ENCODE measurements at places on chromosomes 2 and 18. TPM values are rescaled to one million over a fixed set of nuclear protein-coding genes. Genes with fewer than 3 reads are reported as not detected.

Gene LRATD1
- 0.26 TPM for total RNA-seq

Gene STARD6
- total RNA-seq, result 0.53 TPM

Gene CYS1
- total RNA-seq, result 2.0 TPM

Gene CREG2
- total RNA-seq, result 0.37 TPM

Gene GYPC
- total RNA-seq, result 83.0 TPM

Gene PCARE
- total RNA-seq, result not detected

Gene MAPRE3
- 5.7 TPM for total RNA-seq

Gene TBC1D8
- 35.3 TPM for total RNA-seq

Gene SCN3A
- 0.13 TPM for total RNA-seq

Gene RAB6C
- total RNA-seq, result under 0.01 TPM

Gene TNFAIP6
- total RNA-seq, result 25.2 TPM

Gene COL3A1
- total RNA-seq, result 1,561 TPM

Gene TMEM200C
- 0.06 TPM for total RNA-seq

Gene GKN2
- total RNA-seq, result not detected

Gene DSEL
- total RNA-seq, result 52.3 TPM

Gene CRYGD
- total RNA-seq, result not detected

Gene ITGA6
- total RNA-seq, result 5.7 TPM

Gene EMX1
- total RNA-seq, result not detected

Gene CAPG
- total RNA-seq, result 23.6 TPM

Gene POTEC
- total RNA-seq, result not detected

Gene ZNF521
- total RNA-seq, result 6.5 TPM

Gene ALPG
- total RNA-seq, result not detected

Gene TMEM37
- 0.13 TPM for total RNA-seq

Gene EPB41L5
- total RNA-seq, result 3.4 TPM

Gene RAB27B
- 5.0 TPM for total RNA-seq

Gene CD207
- total RNA-seq, result not detected

Gene GAREM2
- total RNA-seq, result 0.53 TPM

Gene HAAO
- total RNA-seq, result 0.53 TPM

Gene YWHAQ
- total RNA-seq, result 411 TPM

Gene OTOF
- not detected for total RNA-seq

Gene CHPF
- total RNA-seq, result 107 TPM

Gene ACMSD
- total RNA-seq, result not detected

Gene LAMA1
- total RNA-seq, result 0.92 TPM

Gene GPR17
- total RNA-seq, result not detected

Gene GAREM1
- 1.8 TPM for total RNA-seq

Gene CHRND
- total RNA-seq, result not detected

Gene XDH
- total RNA-seq, result under 0.01 TPM

Gene TBR1
- not detected for total RNA-seq

Gene C2orf72
- 0.25 TPM for total RNA-seq

Gene SEPTIN10
- total RNA-seq, result 146 TPM

Gene SLC40A1
- 22.6 TPM for total RNA-seq

Gene MC5R
- not detected for total RNA-seq

Gene TRABD2A
- 0.66 TPM for total RNA-seq

Gene UGT1A5
- not detected for total RNA-seq

Gene EGR4
- not detected for total RNA-seq

Gene ITGAV
- total RNA-seq, result 144 TPM

Gene OLA1
- 110 TPM for total RNA-seq

Gene AP1S3
- 22.6 TPM for total RNA-seq

Gene SLC30A3
- 0.19 TPM for total RNA-seq

Gene BMP10
- total RNA-seq, result not detected

Gene LIMS3
- total RNA-seq, result 7.9 TPM

Gene GALNT14
- 0.26 TPM for total RNA-seq

Gene RAPGEF4
- total RNA-seq, result 2.2 TPM

Measured in aortic smooth muscle cell (primary cell).